Activated T-cell treated with anti-CD3 and anti-CD28 coated beads, Interleukin-2, amount 50 U/mL, for 72 hours (primary cell): ENCODE measurements at places on chromosomes 4 and X. TPM values are rescaled to one million over a fixed set of nuclear protein-coding genes. Genes with fewer than 3 reads are reported as not detected.

BTK gene
- total RNA-seq: 1.9 TPM

RRH gene
- not detected for total RNA-seq

PRR32 gene
- not detected for total RNA-seq

DNA sequence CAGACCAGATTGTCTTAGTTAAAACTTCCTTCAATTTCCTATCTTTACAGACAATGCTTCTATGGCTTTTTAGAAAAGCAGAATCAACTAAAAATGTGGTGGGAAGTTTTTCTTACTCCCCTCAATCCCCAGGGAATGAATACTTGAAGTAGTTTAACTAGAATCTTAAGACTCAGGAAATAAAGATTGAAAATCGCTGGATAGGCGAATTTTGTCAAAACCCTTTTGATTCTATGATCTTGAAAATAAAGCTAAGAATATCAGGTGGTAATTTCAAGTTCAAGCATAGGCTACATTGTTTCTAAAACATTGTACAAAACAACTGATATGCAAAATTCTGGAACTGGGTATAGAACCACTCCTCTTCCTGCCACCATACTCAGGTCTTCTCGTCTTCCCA lies 276.5 kb upstream of the GK2 start:
- H3K4me1 ChIP-seq: no peaks in the 10 kb centered on the region
- DNase-seq: no peak
- peaks cover 6% of the 10 kb centered on the region for H3K27me3 ChIP-seq
- H3K27ac ChIP-seq: no peak overlapping the region
- no peak overlapping the region for H3K4me3 ChIP-seq

DNA sequence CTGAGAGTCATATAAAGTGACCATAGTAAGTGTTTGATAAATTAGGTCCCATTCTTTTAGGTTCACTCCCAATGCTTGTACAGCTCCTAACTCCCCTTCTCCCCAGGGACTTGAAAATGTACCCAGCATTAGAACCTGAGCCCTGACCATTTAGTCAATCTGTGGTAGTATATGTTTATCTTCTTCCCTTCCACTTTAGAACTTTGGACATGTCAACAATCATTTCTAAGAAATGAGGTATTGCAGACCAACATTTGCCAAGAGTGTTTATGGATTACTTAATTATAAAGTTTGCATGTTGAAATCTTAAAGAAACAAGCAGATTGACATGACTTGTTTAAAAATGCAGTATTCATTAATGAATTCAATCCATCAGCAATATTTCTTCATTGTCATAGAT lies 26.0 kb downstream of the AFM start:
- no peaks in the 10 kb centered on the region for H3K36me3 ChIP-seq
- H3K4me3 ChIP-seq: no peak overlapping the region
- H3K27me3 ChIP-seq: peaks cover 5% of the 10 kb centered on the region
- H3K27ac ChIP-seq: no peak overlapping the region
- no peak for DNase-seq
- no peaks in the 10 kb centered on the region for H3K4me1 ChIP-seq

GRCh38 chr4:85611661-85612060 lies 136.7 kb downstream of the ARHGAP24 start:
- H3K4me3 ChIP-seq: no peak overlapping the region
- no peaks in the 10 kb centered on the region for H3K4me1 ChIP-seq
- H3K36me3 ChIP-seq: no peaks in the 10 kb centered on the region

GRCh38 chr4:112023402-112023950 lies 121.8 kb upstream of the FAM241A start:
- H3K36me3 ChIP-seq: no peaks in the 10 kb centered on the region
- H3K27me3 ChIP-seq: peaks cover 25% of the 10 kb centered on the region
- H3K4me1 ChIP-seq: no peaks in the 10 kb centered on the region
- no peak overlapping the region for H3K27ac ChIP-seq
- H3K4me3 ChIP-seq: no peak overlapping the region
